ENCODE measurements at places on chromosomes 1 and 21.

- peak; percentile 72 for DNase-seq
These were observed 338 bp upstream of the TOR1AIP1 start for GRCh38 chr1:179881642-179882252.

- no peak for DNase-seq
These were observed 29.1 kb downstream of the CACHD1 start for GRCh38 chr1:64499011-64499410.

- no peak for DNase-seq
These were observed 24.8 kb upstream of the ALDH4A1 start for GRCh38 chr1:18927082-18927653.

- DNase-seq: no peak
These were observed 117.6 kb downstream of the CENPF start for GRCh38 chr1:214720561-214720960.

DNA sequence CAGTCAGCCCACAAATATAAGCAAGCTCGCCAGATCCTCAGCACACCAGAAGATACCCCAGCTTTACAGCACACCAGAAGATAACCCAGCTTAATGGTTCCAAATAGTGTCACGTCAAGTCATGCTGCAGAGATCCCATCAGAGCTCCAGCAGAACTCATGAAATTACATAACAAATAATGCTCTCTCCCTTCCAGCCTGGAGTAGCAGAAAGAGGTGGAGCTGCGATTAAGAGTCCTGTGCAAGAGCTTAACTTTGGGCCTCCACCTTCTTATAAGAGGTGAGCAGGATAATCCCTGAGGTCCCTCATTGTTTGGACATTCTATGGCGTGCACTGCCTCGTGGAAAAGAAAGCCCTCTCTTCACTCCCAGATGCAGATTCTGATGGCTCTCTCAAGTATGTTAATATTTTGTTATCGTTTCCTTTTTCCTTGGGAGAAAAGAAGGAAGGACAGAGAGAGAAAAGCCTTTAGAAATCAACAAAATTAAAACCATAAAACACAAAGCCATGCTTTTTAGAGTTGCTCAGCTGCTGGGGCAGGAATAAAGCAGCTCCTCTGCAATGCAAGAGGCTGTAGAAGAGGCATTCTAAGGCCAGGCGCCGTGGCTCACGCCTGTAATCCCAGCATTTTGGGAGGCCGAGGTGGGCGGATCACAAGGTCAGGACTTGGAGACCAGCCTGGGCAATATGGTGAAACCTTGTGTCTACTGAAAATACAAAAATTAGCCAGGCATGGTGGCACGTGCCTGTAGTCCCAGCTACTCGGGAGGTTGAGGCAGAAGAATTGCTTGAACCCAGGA is 59.1 kb downstream of the GLUL start:
- no peak for DNase-seq

DNA sequence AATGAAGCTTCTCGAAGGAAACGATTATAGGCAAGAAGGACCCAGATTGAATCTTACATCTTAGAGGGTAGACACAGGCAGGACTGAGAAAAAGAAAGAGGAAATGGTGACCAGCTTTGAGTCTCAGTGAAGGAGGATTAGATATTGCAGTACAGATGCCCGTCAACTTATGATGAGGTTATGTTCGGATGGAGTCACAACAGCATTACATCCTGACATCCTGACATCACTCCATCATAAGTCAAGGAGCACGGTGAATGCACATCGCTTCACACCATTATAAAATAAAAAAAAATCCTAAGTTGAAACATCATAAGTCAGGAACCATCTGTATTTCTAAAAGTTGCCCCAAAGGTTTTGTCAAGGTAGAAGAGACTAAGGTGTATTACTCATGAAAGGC is 312.3 kb upstream of the PLXNA2 start:
- DNase-seq: no peak

- DNase-seq: no peak
These were observed 117.5 kb downstream of the PRDM16 start for GRCh38 chr1:3186526-3186921.

GRCh38 chr1:29597861-29598260 is 361.5 kb downstream of the PTPRU start:
- no peak for DNase-seq

GRCh38 chr1:201375169-201375568 is 2.3 kb downstream of the TNNT2 start:
- DNase-seq: no peak

DNA sequence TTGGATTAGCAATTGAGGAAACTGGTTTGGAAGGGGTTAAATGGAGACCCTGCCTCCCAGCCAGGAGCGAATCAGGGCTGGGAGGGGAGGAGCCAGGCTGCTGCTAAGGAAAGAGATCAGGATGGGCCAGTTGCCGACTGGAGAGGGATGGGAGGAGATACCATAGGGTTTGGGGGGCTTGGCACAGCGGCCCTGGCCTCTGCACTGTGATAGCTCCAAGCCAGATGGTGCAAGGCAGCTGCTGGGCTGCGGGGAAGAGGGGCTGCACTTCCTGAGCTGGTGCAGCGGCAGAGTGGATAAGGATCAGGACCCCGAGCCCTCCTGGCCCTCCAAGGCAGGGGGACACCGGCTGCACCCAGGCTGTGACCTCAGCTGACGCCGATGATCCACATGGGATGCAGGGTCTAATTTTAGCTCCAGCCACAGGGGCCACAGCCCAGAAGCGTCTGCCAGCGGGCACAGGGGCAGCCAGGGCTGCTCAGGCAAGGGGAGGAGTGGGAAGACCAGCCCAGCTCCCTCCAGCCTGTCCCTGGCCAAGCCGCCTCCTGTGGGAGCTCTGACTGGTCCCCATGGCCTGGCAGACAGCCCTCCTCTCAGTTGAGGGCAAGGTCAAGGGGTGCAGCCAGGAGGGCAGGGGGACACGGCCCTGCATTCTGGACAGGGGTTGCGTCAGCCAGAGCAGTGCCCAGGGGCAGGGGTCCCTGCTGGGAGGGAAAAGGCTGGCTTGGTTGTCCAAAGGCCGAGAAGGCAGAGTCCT is at the start of gene EXTL1:
Gene EXTL1, plus strand, starts transcription at position 129 of the 757 bp plus-strand sequence. CDS start 872 bp downstream, outside the sequence.
- DNase-seq: no peak

DNA sequence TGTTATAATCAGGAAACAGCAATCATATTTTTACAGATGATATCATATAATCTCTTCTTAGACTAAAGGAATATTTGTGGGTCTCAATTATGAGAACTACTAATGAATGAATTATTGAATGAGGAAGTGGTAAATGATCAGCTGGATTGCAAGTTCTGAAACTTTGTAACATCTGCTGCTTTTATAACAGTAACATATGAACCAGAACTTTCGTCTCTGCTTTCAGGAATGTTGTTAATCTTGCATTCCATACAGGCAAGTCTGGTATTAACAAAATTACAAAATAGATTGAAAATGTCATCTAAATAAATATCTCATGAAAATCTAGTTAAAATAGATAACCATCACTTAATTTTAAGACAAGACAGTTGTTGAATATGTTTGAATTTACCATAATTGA is 110.5 kb upstream of the COL11A1 start:
- no peak for DNase-seq

- no peak for DNase-seq
These were observed 42.5 kb downstream of the KDM5B start for GRCh38 chr1:202765721-202766120.

DNA sequence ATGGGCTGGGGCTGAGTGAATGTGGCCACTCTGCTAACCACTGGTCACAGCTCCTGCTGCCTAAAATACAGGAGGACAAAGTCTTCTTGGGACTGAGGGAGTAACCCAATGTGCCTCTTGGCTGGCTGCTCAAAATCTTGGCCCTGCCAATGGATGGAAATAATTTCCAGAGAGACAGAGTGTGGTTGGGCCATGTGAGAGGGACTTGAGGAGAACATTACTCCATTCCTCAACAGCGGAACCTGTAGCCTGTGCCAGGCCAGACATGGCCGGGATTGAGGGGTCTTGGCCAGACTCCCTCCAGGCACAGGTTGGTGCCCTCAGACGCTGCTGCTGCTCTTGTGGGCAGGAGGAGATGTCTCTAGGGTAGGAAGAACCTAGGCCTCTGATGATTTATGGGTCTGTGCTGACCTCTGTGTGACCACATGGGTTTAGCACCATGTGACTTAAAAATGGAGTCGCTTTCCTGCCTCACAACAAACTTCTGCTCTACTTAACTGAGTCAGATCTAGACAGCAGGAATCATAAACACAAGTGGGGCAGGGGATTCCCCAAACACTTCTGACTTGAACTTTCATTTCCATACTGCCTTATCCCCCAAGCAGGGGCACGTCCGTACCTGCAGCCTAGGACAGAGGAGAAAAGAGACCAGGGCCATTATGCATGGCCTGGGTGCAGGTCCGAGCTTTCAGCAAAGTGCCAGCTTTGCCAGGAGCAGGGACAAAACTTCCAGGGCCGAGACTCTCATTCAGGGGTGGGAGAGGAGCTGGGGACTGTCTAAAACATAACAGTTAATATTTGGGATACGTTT is 79.2 kb downstream of the CD34 start:
- DNase-seq: no peak

DNA sequence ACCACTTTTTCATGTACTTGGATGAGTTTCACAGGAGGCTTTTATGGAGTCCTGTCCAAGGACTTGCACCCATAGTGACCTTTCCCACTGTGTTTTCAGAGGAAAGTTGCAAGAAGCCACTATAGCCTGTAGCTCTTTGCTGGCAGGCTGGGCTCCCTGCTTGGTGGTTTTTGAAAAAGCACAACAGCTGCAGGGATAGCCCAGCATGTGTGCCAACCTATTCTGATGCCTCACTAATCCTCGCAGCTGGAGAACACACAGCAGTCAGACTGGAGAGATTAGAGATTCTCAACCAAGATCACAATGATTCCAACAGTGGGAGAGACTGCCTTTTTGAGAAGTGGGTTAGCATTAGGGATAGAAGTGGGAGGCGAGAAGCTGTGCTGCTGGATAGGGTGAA is 24.1 kb upstream of the ARHGEF11 start:
- DNase-seq: no peak

DNA sequence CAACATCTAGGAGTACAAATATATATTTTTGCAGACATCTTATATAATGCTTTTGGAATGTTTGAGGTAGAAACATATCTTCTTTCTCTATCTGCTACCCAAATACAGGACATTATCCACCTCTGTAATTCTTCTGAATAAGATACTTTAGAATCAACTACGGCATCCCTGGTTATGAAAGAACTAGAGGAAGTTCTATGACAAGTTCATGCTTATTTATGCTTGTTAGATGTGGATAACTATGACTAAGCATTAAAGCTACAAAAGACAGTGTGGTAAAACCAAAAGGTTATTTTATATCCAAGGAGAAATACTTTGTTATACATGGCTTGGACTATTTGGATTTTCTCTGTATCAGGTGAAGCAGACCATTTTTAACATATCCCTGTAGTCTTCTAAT is 894.0 kb downstream of the KCNT2 start:
- DNase-seq: no peak

DNA sequence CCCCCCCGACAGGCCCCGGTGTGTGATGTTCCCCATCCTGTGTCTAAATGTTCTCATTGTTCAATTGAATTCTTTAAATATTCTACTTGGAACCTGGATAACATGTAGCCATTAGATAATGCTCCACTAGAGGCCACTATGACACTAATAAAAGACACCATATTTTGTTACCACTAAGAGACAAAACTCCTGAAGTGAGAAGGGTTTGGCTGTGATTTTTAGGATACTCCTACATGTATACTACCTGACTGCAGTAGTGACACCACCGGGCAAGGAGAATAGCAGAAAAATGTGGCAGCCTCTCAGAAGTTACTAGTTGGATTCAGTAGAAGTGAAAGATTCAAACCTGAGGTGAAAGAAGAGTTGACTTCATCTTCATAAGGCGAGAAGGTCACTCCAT is 36.0 kb downstream of the F5 start:
- DNase-seq: peak; percentile 48

GRCh38 chr1:204188959-204189639 is 7.2 kb downstream of the KISS1 start:
- DNase-seq: no peak

GRCh38 chr1:111747282-111747734 is 8.1 kb upstream of the INKA2 start:
- no peak for DNase-seq

GRCh38 chr1:60170709-60171108 is 97.1 kb upstream of the C1orf87 start:
- DNase-seq: no peak

Data from glomerular endothelial cell (primary cell).